ENCODE measurements at places on chromosomes 5 and 9.

DNA sequence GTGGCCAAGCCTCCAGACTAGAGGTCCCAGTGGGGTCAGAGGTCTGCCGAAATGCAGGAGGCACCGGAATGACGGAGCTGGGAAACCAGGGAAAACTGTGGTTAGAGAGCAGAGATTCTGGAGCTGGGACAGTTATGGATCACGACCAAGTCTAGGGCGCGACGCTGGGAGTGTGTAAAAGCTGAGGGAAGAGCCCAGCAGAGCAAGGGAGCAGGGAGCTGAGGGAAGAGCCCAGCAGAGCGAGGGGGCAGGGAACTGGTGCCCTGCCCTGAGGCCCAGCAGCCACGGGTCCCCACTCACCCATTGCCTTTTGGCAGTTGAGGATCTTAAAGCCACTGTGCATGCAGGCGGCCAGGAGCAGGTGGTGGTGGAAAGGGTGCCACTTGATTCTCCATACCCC, 12.5 kb downstream of the MRPL41 start:
- H3K36me3 ChIP-seq = no peaks in the 10 kb centered on the region
- no peak overlapping the region for H3K27ac ChIP-seq
- DNase-seq = no peak
- H3K4me3 ChIP-seq = no peak overlapping the region

- no peak overlapping the region for H3K27ac ChIP-seq
- H3K27me3 ChIP-seq = no peaks in the 10 kb centered on the region
These were observed 615.0 kb upstream of the CHD1 start for GRCh38 chr5:99543841-99544240.

DNA sequence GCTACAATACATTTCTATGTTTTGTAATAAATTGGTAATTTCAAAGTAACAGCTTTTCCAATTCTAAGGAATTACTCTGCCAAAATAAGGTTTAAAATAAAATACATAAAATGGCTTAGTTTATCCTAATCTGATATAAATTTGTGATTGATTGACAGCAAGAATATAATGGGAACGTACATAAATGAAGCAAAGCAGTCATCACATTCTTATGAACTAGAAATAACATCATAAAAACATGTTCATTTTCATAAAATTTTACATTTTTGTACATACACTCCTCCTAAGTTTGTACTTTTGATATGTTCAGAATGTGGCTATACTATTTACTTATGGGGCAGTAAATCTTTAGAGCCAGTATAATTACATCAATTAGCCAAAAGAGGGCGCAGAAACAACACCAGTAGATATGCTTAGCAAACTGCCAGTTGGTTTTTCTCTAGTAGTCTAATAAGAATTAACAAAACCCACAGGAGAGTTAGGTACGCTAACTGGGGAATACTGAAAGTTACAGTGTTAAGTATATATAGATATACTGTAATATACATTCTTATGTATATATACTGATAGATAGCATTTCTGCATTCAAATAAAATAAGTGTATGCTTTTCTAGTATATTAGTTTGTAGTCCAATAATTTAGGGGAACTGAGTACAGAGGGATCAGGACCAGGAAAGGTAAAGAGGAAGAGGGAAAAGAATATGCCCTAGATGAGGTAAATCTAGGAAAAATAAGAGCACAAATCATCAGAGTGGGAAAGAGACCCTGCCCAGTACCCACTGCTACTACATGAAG, 76.8 kb downstream of the ZDHHC21 start:
- no peaks in the 10 kb centered on the region for H3K27me3 ChIP-seq
- H3K36me3 ChIP-seq = no peaks in the 10 kb centered on the region
- no peak overlapping the region for H3K4me3 ChIP-seq
- no peak for DNase-seq

DNA sequence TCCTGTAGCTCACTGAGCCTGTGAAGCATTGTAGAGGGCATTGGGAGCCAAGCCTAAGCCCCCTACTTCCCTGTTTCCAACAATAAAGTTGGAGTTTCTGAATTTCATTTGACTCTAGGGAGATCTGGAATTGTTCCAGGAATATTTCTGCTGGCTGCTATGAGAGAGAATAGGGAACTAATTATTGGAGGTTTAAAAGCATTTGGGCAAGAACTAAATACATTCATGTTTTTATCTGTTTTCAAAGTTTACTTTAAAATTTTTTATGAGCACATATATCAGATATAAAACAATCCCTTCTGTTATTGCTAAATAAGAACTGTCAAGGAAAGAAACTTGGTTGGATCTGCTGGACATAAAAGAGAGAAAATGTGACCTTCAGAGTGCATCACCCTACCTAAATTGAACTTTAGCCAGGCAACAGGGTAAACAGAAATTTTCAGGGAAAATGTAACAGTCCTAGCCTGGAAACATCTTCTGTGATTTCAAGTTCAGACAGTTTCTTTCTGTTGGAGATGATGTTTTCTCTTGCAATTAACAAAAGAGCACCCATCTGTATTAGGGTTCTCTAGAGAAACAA, 19.3 kb upstream of the LECT2 start:
- DNase-seq = no peak
- H3K4me3 ChIP-seq = no peak overlapping the region
- H3K36me3 ChIP-seq = no peaks in the 10 kb centered on the region

GRCh38 chr5:62547945-62548630, 30.5 kb upstream of the LRRC70 start:
- no peaks in the 10 kb centered on the region for H3K4me1 ChIP-seq
- no peak overlapping the region for H3K4me3 ChIP-seq
- H3K27ac ChIP-seq = no peak overlapping the region
- no peak for DNase-seq

GRCh38 chr5:172815631-172816030, 18.4 kb upstream of the ERGIC1 start:
- H3K27me3 ChIP-seq = no peaks in the 10 kb centered on the region
- no peak overlapping the region for H3K27ac ChIP-seq
- no peak for DNase-seq
- no peak overlapping the region for H3K4me3 ChIP-seq

GRCh38 chr9:10041726-10042229, 571.0 kb downstream of the PTPRD start:
- no peak overlapping the region for H3K27ac ChIP-seq
- DNase-seq = no peak
- H3K4me1 ChIP-seq = no peaks in the 10 kb centered on the region
- H3K27me3 ChIP-seq = no peaks in the 10 kb centered on the region
- H3K36me3 ChIP-seq = no peaks in the 10 kb centered on the region

DNA sequence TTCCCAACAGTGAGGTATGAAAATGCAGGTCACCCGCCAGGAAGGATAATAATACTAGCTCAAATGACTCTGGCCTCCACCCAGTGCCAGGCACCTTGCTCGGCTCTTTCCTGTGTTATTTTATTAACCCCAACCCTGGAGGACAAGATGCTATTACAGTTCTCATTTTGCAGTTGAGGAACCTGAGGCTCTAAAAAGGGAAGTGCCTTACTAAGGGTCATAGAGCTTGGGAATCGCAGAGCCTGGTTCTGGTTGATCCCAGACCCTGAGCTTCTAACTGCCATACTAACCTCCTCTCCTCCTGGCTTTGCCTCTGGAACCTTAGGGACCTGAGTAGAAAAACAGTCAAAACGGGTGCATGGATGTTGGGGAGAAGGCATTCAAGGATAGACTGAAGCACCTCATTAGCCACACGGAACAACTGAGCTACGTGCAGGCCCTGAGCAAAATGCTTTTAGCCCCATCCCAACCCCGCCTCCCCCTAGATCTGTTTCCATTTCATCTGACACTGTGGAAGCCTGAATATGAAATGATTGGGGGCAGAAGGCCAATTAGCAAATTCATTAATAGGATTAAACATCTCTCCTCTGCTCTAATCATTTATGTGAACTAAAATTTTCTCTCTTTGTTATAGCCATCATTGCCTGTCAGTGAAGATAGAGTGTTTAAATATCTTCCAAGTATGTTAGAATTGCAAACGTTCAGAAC, 7.9 kb downstream of the KCNIP1 start:
- DNase-seq = no peak
- H3K36me3 ChIP-seq = no peaks in the 10 kb centered on the region
- H3K27me3 ChIP-seq = no peaks in the 10 kb centered on the region
- no peak overlapping the region for H3K27ac ChIP-seq
- H3K4me3 ChIP-seq = no peak overlapping the region
- H3K4me1 ChIP-seq = peaks cover 5% of the 10 kb centered on the region

- H3K36me3 ChIP-seq = no peaks in the 10 kb centered on the region
- no peak overlapping the region for H3K4me3 ChIP-seq
- no peak overlapping the region for H3K27ac ChIP-seq
These were observed 18.4 kb upstream of the DENND1A start for GRCh38 chr9:123948286-123948685.

DNA sequence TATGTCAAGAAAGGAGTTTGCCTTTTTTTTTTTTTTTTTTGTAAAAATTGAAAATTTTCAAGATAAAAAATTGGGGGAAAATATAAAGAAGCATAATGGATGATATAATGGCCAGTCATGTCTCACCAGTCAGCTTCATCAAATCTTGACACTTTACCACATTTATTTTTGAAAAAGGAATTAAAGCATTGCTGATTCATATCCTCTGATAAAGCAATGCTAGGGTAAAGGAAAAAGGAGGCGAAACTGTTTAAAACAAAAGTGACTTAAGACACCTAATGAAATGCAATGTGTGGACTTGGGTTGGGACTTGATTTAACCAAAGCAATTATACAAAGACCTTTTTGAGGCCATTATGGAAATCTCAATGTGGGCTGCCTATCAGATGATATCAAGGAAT, 208.5 kb downstream of the ARHGAP26 start:
- no peaks in the 10 kb centered on the region for H3K27me3 ChIP-seq
- no peak overlapping the region for H3K27ac ChIP-seq
- DNase-seq = no peak
- peaks cover 11% of the 10 kb centered on the region for H3K4me1 ChIP-seq
- H3K4me3 ChIP-seq = no peak overlapping the region
- H3K36me3 ChIP-seq = no peaks in the 10 kb centered on the region

GRCh38 chr9:109086221-109086620, 33.5 kb downstream of the TMEM245 start:
- H3K4me1 ChIP-seq = no peaks in the 10 kb centered on the region
- no peak for DNase-seq
- H3K27me3 ChIP-seq = no peaks in the 10 kb centered on the region
- H3K36me3 ChIP-seq = no peaks in the 10 kb centered on the region
- H3K27ac ChIP-seq = no peak overlapping the region

DNA sequence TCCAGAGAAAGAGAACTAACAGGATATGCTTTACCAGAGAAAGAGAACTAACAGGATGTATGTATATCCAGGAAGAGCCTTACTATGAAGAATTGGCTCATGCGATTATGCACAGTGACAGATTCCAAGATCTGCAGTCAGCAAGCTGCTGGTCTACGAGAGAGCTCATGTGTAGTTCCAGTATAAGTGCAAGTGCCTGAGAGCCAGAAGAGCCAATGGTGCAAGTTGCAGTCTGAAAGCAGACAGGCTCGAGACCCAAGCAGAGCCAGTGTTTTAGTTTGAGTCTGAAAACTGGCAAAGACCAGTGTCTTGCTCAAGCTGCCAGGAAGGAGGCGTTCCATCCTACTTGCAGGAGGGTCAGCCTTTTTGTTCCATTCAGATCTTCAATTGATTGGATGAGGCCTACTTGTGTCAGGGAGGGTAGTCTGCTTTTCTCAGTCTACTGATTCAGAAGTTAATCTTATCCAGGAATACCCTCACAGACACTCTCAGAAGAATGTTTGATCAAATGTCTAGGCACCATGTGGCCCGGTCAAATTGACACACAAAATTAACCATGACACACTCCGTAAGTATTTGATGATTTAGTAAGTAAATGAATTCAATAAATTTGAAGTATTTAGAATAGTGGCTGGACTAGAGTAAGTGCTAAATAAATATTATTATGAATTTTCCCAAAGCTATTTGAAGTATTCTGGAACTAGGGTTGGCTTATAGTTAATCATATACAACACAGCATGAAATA, 372.1 kb upstream of the SGCD start:
- no peak for DNase-seq
- no peaks in the 10 kb centered on the region for H3K4me1 ChIP-seq
- no peaks in the 10 kb centered on the region for H3K27me3 ChIP-seq
- H3K36me3 ChIP-seq = no peaks in the 10 kb centered on the region
- H3K4me3 ChIP-seq = no peak overlapping the region

GRCh38 chr5:67182301-67182790, 14.3 kb downstream of the CD180 start:
- H3K36me3 ChIP-seq = no peaks in the 10 kb centered on the region
- H3K4me1 ChIP-seq = peaks cover 8% of the 10 kb centered on the region
- H3K27ac ChIP-seq = peak overlapping the region; percentile 77
- no peak overlapping the region for H3K4me3 ChIP-seq

GRCh38 chr5:2738700-2739359, 12.6 kb downstream of the IRX2 start:
- peak overlapping the region; percentile 9 for H3K4me3 ChIP-seq
- no peaks in the 10 kb centered on the region for H3K27me3 ChIP-seq
